ENCODE measurements at places on chromosomes 5 and 9.

DNA sequence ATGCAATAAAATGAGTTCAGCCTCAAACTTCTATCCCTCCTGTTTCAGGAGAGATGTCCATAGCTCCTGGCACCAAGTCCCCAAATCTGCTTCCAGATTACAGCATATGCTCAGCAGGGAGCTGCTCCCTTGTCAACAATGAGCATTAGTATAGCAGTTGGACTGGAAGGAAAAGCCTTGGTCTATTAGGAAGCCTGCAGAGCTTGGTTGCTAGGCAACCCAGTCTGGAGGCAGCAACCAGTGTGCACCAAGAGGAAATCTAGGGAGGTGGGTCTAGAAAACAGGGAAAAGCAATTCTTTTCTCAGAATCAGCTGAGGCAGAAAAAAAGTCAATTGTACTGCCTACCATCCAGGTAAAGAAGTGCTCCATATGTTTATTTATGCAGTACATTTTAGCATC lies 229.5 kb upstream of the NMUR2 start:
- peak; percentile 40 for DNase-seq

GRCh38 chr5:171945066-171945465 lies 61.4 kb downstream of the FBXW11 start:
- no peak for DNase-seq

DNA sequence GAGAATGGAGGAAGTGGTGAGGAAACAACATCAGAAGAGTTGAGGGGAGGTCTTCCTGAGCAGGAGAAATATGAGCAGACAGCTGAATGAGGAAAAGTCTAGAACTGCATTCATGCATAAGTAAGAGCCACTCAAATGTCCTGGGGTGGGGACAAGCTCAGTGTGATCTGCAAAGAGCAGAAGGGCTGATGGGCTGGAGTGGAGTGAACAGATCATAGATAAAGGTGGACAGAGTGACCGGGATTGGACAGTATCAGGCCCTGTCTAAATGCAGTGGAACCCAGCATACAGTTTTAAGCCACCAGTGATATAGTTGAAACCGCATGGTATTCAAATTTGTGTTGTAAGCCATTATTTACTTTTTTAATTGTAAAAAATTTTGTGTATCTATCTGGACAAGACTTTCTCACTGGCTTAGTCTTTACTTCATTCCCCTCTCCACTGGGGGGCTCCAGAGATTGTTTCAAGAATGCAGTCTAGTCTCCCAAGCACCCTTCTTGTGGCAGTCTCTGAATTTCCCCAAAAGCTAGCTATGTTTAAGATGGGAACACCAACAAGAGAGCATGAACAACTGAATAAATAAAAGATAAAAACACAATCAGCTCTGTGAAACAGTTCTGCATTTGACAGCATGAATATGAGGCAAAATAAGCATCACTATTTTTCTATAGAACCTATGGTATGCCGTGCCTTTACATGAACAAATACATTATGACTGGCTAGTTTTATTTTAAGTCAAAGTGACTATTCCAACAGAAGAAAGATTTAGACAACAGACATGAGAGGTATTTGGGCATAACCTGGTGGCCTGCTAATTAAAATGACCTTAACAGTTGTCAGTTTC lies 10.7 kb upstream of the STK32A start:
- peak; percentile 54 for DNase-seq

GRCh38 chr5:177494346-177495195 lies 2.8 kb downstream of the PDLIM7 start:
- peak; percentile 91 for DNase-seq

- no peak for DNase-seq
Observed at GRCh38 chr9:69504058-69504457, 168.1 kb downstream of the APBA1 start.

- no peak for DNase-seq
Observed at GRCh38 chr9:99966716-99967115, 60.3 kb downstream of the STX17 start.

- DNase-seq: no peak
Observed at GRCh38 chr5:71569748-71570509, 17.2 kb upstream of the MCCC2 start.

DNA sequence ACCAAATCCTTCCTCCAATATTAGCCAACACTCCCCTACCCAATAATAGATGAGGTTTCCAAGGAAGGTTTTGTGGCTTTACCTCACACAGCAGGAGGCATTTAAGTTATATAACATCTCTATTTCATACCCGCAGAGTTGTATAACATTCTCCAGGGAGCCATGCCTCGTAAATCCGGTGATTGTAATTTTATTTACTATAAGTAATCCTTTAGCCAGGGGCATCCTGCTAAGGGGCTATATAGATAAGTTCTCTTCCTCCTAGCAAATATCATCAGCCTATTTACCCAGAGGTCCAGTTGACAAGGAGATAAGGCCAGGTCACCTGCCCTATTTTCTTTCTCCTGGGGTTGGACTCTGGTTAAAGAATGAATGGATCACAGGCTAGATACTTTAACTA lies 2051.0 kb downstream of the EFNA5 start:
- DNase-seq: no peak

- no peak for DNase-seq
Observed at GRCh38 chr5:124859556-124860290, 113.3 kb upstream of the ZNF608 start.

GRCh38 chr5:82164977-82165713 lies 113.0 kb downstream of the RPS23 start:
- peak; percentile 35 for DNase-seq

DNA sequence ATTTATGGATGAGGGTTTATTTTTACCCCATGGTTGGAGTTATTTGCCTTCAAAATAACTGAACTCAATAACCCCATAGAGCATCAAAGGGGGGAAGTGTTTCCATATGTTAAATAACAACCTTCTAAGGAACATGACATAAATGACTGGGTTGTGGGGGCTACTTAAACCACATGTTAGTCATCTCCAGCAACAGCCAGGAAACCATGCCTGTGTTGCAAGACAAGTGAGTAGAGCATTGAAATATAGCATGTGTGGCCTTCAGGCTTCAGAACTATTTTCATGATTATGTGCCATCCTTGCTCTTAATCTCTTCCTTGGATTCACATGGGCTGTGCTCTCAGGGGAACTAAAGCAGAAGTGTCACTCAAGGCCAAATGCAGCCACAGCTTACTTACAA lies 431.2 kb downstream of the AGTPBP1 start:
- DNase-seq: no peak

DNA sequence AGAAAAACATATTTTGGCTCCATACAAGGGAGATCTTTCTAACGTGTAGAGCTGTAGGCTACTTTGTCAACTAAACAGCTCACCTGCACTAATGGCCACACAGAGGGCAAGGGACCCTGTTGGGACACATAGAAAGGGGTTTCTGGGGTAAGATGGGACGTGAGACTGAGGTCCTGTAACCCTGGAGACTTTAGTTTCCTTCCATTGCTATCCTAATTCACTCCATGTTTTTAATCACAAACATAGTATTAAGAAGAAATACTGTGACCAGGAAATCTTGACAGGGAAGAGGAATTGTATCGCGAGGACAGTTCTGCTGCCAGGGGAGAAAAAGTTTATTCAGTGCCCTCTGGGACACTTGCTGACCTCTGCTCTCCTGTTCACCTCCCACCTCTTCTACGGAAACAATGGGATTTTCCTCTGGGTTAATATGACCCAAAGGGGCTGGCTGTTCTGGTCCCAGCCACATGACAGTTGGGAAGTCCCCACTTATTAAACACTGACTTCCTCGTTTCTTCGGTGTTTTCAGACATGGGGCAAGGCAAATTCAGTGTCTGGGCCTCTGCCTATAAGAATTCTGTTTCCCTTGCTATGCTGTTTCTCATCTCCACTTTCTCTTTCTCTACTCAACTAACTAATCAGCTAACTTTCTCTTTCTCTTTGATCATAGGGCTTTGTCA lies 106.9 kb upstream of the SEMA6A start:
- no peak for DNase-seq

DNA sequence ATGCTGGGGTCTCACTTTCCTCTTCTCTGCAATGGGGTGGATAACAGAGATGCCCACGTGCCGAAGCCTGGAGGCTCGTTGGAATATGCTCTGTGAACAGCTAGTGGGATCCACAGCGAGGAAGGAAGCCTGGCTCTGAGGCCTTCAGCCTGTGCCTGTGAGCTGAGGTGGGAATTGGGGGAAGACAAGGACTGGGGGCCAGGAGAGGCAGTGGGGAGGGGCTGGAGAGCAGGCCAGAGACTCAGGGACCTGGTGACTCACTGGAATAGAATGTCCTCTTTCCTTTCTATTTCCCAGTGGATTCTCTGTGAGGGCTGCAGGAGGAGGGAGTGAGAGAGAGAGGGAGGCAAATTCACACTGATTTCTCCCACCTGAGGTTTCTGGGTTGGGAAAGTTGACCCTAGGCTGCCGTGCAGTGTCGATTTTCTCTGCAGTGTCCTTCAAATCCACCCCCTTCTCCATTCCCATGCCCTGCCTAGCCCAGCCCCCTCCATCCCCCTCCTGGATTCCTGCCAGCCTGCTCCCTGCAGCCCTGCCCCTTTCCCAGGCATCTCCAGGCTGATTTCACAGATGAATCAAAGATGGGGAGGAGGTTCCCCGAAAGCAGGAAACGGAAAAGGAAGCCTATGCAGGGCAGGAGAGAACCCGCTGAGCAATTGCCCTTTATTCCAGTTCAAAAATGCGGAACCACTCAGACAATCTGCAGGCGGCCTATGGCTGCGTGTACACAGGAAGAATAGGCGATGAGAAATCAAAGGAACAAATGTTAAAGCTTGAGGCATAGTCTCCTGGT lies 1.4 kb upstream of the SPAAR start:
- DNase-seq: peak; percentile 85

- no peak for DNase-seq
Observed at GRCh38 chr5:137651022-137651421, 84.9 kb downstream of the KLHL3 start.

Measured in femur (tissue), 1 donor.